ENCODE measurements at places on chromosomes 11 and 22.

DNA sequence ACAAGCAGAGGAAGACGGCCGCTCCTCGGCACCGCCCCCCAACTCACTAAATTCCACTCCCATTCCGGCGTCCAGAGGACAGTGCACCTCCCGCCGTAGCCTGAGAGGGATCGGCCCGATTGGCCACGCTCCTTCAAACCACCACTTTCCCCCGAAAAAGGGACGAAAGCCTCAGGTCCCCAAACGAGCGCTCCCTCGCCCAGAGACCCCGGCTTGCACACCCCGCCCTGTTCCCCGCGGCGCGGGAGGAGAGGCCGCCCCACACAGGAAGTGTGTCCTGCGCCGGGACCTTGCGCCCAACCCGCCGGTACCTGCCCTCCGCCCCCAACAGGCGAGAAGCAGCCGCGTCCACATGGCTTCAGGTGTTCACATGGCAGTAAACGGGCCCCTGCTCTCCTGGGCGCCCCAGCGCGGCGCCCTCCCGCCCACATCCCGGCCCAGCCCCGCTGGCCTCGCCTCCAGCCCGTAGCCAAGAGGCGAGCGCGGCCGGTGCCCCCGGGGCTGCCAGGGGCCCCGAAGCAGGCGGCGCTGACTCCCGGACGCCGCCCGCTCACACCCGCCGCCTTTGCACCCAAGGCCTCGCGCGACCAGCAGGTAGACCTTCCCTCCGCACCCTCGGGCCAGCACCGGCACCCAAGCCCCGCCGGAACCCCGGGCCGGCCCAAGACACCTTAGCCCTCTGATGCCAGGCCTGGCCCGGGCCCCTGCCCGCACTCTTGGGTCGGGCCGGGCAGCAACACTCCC, 849 bp downstream of the TCF20 start:
- DNase-seq: peak; percentile 28

GRCh38 chr11:5242933-5243815, 6.5 kb downstream of the HBG1 start:
- DNase-seq: no peak

GRCh38 chr11:86949995-86950660, 5.1 kb downstream of the FZD4 start:
- DNase-seq: no peak

- no peak for DNase-seq
These were observed at the start of gene SCN2B for GRCh38 chr11:118175993-118176777. Gene SCN2B, minus strand, starts transcription at chr11:118176639. Its CDS starts 208 bp downstream, at chr11:118176431.

DNA sequence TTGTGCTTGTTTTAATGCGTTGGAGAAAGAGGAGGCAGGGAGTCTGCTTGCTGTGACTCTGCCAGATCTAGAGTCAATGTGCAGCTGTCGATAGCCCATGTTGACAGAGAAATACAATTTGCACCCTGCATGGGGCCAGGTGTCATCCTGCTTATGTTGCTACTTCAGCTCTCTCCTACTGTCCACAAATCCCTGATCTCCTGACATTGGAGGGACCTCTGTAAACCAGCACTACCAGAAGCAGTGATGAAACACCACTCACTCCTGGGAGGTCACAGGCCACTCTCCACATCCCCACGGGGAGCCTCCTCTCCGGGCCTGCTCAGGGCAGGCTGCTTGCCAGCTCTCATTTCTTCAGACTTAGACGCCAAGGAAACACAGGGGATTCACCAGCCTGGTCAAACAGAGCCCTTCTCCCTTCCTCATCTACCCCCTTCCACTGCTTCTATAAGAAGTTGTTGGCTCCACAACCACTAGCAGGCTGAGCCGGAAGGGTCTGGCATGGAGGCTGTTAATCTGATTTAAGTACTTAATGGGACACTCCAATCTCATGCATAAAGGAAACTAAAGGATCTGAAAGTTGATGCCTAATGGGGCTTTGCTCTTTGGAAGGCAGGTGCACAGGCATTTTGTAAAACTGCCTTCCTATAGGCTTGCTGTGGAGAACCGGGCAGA, 29.9 kb upstream of the CSNK2A3 start:
- no peak for DNase-seq

GRCh38 chr22:20569059-20570058, 61.9 kb downstream of the MED15 start:
- DNase-seq: no peak

- DNase-seq: no peak
These were observed 55.9 kb downstream of the BMAL1 start for GRCh38 chr11:13333456-13333957.

DNA sequence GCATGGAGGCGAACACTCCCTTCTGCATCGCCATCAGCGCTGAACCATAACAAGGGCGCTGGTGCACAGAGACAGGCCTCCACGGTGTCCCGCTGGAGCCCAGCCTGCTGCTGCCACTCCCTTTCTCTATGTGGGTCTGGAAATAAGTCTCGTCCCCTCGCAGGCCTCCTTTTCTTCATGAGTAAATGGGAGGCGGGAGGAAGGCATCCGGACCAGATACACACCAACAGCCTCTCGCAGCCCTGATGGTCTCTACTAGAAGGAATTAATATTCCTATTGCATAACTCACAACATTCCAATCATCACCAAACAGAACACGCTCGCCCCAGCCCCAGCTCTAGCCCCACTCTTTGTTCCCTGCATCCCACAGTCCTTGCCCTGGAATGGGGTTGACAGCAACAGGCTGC, 14.9 kb downstream of the RASD2 start:
- no peak for DNase-seq

DNA sequence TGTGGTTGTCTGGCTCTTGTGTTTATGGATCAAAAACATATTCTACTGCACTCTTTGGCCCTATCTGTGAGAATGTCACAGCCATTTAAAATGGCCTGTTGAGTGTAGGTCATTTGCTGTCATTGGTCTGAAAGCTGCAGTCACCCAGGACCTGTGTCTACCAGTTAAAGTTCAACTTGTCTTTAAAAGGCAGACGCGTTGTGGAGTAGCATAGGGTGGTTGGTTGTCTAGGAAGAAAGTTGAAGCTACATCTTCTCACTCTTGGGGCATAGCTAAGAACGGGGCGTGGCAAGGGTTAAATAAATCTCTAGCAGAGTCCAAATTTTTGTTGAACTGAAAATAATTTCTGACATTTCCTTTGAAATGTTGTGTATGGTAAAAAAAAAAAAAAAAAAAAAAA, 110.7 kb upstream of the E2F8 start:
- DNase-seq: no peak

- DNase-seq: no peak
These were observed 51.9 kb upstream of the IGSF9B start for GRCh38 chr11:134008634-134009071.

DNA sequence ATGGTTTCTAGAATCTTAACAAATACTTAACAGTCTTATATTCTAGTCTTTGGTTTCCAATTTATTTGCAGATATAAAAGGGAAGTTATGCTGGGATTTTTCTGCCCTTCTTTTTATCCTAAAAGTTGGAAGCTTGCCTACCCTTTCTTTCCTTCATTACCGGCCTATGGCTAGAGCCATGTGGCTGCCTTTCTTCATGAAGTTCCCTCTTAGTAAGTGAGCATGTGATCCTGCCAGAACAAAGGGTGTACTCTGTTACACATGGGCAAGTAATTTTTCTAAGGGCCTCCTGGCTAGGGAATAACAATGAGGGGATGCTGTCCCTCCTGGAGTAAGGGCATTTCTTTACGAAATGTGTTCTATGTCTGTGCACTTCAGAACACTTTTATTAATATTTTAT, 252.1 kb upstream of the PITPNB start:
- no peak for DNase-seq

DNA sequence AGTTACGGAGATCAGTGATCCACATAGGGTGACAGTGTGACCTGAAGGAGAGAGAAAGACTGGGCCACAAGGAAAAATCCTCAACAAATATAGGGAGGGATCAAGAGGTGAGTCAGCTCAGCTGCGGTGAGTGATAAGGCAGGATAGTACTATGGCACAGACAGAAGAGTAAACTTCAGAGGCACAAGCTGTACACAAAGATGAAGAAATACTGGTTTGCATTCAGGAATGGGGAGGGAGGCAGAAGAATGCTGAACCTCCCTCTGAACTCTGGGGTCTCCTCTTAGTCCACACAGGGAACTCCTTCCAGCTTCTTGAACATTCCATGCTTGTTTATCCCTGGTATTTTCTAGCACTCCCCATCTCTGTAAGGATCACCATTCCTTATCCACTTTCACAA, 162.7 kb downstream of the BARX2 start:
- no peak for DNase-seq

GRCh38 chr11:15128621-15129020, 13.9 kb downstream of the INSC start:
- no peak for DNase-seq

DNA sequence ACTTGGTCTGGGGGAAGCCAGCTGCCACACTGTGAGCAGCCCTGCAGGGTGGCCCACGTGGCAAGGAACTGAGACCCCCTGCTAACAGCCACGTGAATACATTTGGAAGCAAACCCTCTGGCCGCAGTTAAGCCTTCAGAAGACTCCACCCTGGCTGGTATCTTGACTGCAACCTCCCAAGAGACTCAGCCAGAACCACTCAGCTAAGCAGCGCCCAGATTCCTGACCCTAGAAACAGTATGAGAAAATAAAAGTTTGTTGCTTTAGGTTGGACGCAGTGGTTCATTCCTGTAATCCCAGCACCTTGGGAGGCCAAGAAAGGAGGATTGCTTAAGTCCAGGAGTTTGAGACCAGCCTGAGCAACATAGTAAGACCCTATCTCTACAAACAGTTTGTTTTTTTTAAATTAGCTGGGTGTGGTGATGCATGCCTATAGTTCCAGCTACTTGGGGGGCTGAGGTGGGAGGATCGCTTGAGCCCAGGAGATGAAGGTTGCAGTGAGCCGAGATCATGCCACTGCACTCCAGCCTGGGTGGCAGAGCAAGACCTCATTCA, 8.7 kb downstream of the ZMAT5 start:
- DNase-seq: no peak

DNA sequence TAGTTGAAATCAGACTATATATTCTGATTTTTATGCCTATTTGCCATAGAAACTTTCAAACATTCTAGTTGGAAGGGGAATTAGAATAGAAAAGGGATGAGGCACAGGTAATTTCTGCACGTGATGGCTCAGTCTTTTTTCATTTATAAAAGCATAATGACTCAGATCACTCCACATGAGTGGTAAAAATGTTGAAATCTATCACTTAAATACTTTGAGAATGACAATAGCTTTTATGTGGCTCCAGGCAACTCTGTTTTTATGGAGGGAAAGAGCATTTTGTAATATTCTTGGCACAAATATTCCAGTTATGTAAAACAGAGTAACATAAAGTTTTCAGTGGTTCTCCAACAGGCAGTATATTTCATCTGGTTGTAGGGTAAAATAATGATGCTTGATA, 5.9 kb upstream of the MMP3 start:
- no peak for DNase-seq

- DNase-seq: no peak
These were observed 70.3 kb upstream of the BMAL1 start for GRCh38 chr11:13207270-13207664.

DNA sequence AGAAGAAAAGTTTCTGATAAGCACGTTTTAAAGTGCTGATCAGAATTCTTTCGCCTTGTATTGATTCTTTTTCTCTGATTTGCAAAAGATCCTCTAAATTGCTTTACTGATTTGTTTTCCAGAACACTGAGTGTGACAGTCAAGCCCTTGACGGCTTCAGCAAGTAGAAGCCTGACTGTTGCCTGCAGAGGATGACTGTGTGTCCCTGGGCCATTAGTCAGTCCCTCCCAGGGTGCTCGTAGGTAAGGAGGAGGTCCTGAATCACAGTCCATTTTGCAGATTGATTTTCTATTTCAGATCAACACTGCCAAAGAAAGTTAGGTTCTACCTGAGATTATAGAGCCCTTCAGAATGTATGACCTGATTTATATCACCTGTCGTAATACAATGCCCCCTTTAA, 38.6 kb upstream of the POGLUT3 start:
- DNase-seq: no peak

DNA sequence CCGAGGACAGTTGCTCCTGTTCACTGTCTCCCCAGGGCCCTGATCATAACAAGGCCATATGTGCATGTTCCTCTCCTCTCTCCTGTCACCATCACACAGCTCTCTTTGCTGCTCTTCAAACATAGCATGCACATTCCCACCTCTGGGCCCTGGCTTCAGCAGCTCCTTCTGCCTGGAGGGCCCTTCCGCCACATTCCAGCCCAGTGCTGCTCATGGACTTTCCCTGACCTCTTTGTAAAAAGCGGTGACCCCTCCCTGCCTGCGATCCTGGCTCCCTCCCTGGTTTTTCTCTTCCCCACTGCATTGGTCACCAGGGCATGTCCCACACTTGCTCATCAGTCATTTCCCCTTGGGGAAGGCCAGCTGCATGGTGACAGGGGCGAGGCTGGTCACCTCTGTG, 98.2 kb downstream of the MYO18B start:
- DNase-seq: no peak

DNA sequence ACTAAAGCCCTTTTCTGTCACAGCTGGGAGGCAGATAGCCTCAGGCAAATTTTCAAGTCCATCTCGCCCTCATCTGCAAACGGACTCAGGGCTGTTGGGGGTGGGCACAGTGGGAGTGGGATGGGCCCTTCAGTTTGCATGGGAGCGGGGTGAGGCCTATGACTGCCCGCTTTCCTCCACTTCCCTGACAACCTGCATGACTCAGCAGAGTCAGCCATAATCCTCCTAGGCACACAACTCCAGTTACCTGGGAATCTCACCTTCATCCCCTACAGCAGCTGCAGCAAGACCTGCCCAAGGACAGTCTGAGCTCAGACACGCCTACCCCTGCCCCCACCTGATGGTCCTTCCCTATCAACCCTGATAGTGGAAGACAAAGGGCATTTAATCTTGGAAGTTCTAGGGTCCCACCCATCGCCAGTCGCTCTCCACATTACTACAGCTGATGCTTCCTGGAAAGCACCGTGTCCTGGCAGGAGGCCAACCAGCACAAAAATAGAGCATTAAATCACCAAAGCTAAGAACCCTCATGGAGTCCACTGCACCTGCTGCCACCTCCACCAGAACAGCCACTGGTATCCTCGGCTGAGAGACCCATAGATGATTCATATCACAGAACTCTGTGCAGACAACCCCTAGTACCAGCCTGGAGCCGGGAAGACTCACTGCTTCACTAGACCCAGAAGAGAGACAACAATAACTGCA, 319.3 kb downstream of the DCDC1 start:
- no peak for DNase-seq

GRCh38 chr11:1782831-1783724, 19.4 kb upstream of the CTSD start:
- DNase-seq: no peak

- peak; percentile 19 for DNase-seq
These were observed at the start of gene OAF for GRCh38 chr11:120210626-120211521. Gene OAF, plus strand, starts transcription at chr11:120211032. Its CDS starts 248 bp downstream, at chr11:120211280.
